ENCODE measurements at places on chromosomes 1 and 21. TPM values are rescaled to one million over a fixed set of nuclear protein-coding genes. Genes with fewer than 3 reads are reported as not detected.

DNA sequence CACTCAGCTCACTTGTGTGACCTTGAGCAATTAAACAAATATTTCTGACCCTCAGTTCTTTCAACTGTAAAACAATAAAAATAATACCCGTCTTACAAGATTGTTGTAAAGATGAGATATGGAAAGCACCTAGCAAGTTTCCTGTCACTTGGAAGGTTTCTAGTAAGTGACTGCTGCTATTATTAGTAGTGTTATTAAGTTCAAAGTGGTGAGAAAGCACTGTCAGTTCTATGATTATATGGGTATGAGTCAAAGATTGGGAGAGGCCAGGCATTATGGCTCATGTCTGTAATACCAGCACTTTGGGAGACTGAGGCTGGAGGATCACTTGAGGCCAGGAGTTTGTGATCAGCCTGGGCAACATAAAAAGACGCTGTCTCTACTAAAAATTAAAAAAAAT lies 145.4 kb downstream of the C1orf21 start:
- DNase-seq, result no peak

DNA sequence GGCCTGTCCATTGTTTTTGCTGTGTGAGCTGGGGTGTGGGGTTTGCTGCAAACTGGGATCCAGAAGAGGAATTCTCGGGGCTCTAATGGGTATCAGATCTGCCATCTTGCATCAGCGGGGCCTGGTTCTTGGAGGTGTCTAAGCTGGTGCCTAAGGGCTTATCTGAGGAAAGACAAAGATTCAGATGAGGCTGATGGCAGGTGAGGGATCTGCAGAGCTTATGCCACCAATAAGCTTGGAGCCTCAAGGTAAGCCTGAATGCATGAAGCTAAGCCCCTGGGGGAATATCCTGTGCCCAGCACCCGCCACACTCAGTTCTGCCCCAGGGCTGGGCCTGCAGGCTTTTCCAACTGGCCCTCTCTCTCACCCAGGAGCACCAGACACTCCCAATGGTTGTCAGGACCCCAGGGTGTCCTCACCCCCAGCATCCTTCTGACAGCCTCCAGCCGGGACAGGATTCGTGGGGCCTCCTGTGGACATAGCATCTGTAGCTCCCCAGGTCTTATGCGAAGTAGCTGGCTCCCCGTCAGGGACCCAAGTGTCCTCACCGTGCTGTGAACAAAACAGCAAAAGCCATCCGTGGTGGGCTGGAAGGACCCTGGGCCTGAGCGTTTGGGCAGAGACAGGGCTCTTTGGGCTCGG lies 9.5 kb upstream of the GSTM3 start:
- no peak for DNase-seq

DNA sequence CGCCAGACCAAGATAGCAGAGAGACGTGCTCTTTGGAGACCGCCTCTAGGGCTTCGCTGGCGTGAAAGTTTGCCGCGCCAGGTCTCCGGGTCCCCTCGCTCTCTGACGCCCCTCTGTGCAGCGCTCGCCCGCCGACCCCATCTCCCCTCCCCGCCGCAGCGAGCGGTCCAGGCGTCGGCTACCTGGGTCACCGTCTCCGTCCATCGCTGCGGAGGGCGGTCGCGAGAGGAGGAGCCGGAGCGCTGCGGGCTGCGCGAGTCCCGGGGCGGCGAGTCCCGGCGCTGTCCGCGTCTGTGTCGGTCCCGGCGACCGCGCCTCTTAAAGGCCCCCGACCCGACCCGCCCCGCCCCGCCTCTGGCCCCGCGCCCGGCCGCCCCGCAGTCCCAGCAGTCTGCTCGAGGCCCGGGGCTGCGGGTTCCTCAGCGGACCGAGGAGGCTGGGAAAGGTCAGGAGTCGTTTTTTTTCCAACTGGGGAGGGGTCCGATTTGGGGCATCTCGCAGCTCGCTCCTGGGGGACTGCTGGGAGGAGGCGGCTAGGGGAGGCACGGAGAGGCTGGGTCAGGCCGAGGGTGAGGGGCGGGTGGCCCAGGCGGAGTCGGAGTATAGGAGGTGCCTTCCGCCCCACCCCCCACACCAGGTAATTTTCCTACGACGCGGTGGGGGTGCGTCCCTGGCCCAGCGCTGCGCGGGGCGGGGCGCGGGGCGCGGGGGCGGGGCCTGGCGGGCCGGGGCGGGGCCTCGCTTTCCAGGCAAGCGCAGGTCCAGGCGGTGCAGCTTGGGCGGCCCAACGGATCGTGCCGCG lies at the start of the genes FBXO2 and FBXO44:
TSS of gene FBXO2 (minus strand) at position 293 of the 802 bp plus-strand sequence. CDS start at position 204, 89 bp downstream.
TSS of gene FBXO44 (plus strand) at position 741 of the 802 bp plus-strand sequence. CDS start 959 bp downstream, outside the sequence.
- DNase-seq, result no peak

TSPAN1 gene
- not detected for polyA plus RNA-seq

OR2T29 gene
- not detected for polyA plus RNA-seq

DNA sequence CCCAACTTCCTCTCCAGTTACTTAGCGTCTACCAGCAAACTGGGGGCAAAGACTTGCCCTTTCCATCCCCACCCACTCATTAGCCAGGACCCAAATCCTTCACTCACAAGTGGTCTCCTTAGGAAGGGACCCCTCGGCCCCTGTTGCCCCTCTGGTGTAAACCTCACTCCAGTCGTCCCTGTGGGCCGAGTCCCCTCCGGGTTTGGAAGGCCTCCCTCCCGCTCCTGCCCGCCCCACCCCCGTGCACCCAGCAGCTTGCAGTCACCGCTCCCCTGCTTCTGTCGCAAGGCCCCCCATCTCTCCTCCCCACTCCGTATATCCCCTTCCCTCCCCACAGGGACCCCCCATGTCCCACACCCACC lies 1.2 kb downstream of the EFHD2 start:
- no peak for DNase-seq

NIBAN1 gene
- polyA plus RNA-seq, result 30.3 TPM

DNA sequence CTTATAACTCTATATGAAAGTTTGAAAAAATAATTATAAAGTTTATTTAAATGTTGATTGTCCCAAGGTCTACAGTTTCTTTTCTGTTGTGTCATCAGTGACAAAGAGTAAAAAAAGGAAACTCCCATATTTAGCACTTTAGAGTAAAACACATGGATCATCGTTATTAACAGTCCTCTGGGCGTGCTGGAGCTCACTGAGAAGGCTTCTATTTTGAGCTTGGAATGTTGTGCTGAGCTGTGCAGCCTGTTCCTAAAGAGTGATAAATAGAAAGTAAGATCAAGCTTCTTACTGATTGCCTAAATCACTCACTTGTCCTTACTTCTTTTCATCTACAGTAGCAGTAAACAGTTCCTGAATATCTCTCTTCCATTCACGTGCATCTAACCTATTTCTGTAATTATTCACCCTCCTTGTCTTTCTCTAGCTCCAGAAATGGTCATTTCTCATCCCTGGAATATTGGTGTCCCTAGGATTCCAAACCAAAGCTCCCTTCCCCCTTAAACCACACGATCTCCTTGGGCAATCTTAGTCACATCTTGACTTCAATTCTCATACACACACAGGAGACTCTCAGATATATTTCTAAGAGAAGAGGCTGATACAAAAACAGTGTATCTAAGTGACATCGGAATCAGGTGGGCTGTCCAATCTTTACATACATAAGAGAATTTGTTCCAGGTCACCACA lies 11.9 kb downstream of the GBP5 start:
- DNase-seq, result no peak

- DNase-seq, result no peak
These were observed 114.8 kb upstream of the PAXBP1 start for GRCh38 chr21:32886339-32886738.

DNA sequence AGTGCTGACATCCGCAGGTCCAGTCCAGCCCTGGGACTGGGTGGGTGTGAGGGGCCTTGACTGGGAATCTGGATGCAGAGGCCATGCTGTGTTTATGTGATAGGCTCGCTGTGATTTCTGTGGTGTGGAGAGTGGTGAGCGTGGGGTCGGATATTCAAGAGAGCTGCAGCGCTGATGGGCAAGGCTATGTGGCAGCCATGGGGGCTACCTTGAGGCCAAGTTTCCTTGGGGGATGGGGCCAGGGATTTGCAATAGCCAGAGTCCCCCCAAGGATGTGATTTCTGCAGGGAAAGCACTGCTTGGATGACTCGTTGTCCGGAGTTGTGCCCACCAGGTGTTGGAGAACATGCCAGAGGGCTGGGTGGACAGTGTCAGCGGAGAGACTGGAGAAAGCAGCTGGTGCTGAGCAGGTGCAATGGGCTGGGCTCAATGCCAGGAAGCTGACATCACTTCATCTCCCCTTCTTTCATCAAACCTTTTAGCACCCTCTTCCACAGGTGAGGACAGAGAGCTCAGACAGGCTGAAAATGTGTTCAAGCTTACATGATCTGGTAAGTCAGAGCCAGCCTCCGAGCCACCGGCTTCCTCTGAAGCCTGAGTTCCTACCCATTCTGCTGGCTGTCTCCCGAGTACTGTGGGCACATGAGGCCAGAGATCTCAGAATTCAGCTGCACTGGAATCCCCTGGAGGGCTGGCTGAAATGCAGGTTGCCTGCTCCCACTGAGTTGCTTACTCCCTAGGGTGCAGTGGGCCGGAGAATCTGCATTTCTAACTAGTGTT lies 132.9 kb downstream of the RHOU start:
- no peak for DNase-seq

DNA sequence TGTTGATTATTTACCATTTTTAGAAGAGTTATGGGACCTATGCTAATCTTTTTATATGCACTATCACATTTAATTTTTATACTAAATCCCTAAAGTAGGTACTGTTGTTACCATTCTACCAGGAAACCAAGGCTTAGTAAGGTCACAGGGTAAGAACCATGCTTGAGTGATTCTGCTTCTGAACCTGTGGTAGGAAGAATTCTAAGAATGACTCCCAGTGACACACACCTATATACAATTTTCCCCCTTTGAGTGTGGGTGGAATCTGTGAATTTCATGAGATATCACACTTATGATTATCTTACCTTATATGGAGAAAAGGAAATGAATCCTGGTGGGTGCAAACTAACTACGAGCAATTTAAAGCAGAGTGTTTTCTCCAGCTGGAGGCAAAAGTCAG lies 391.0 kb downstream of the USH2A start:
- DNase-seq, result no peak

PGLYRP4 gene
- polyA plus RNA-seq, result not detected

GJC2 gene
- polyA plus RNA-seq, result 6.3 TPM

- DNase-seq, result no peak
These were observed at the start of gene ANGPTL7 for GRCh38 chr1:11188858-11189451. Gene ANGPTL7 (plus strand): TSS chr1:11189355. CDS start chr1:11189580, 225 bp downstream.

- DNase-seq, result no peak
These were observed 43.4 kb downstream of the RGS2 start for GRCh38 chr1:192852001-192852947.

GRCh38 chr21:46634966-46635323 lies 529 bp upstream of the PRMT2 start:
- peak; percentile 92 for DNase-seq

- DNase-seq, result no peak
These were observed at the start of gene S100A14 for GRCh38 chr1:153616144-153616916. Gene S100A14 (minus strand): TSS chr1:153616325. CDS start chr1:153615858, 467 bp downstream.

- DNase-seq, result peak; percentile 31
These were observed 285.0 kb downstream of the BRINP3 start for GRCh38 chr1:190192627-190193026.

DNA sequence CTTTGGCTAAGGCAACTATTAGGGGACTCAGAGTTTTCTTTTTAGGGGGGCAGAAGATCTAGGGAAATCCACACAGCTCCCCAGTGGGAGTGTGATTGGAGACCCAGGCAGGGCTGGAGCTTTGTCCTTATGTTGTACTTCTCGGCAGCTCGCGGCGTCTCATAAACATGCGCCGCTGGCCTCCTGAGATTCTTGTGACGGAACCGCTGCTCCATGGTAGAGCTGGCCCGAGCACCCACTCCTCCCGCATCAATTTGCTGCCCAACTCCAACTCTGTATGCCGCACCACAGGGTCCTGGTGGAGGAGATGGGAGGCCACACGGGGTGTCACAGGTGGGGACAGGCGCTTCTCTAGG lies 143.9 kb downstream of the GALNT2 start:
- DNase-seq, result no peak

- no peak for DNase-seq
These were observed 8.5 kb upstream of the GNB1 start for GRCh38 chr1:1899266-1899966.

- no peak for DNase-seq
These were observed 77.6 kb upstream of the SYT6 start for GRCh38 chr1:114231301-114231700.

DNA sequence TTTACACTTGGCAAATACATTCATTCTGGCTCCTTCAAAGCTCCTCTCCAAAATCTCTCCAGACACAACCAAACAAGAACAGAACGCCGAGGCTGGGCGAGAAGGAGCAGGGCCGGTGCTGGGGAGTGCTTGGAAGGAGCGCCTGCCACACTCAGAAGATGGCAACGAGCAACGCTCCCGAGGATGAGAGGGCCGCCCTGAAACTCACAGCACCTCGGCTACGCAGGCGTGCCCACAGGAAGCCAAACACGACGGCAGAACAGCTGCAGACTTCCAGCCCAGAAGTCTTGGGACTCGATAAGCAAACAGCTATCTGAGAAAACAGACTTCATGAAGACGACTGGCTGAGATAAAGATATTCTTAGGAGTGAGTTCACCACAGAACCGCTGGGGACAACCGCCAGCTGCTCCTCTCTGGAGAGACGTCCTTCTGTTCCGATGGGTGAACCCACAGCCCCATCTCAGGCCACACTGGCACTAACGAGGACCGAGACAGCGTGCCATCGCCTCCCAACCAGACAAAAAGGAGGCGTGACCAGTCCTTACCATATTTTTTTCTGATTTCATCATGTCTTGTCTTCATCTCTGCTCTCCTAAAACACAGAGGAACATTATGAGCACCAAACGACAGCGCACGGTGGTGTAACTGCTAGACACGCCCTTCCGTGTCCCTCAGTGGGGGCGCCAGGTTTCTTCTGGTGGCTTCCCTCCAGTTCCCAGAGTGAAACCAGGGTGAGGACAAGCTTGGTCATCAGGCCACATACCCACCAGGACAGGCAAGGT lies 18.6 kb downstream of the PTTG1IP start:
- DNase-seq, result no peak

OR14K1 gene
- polyA plus RNA-seq, result not detected

DNA sequence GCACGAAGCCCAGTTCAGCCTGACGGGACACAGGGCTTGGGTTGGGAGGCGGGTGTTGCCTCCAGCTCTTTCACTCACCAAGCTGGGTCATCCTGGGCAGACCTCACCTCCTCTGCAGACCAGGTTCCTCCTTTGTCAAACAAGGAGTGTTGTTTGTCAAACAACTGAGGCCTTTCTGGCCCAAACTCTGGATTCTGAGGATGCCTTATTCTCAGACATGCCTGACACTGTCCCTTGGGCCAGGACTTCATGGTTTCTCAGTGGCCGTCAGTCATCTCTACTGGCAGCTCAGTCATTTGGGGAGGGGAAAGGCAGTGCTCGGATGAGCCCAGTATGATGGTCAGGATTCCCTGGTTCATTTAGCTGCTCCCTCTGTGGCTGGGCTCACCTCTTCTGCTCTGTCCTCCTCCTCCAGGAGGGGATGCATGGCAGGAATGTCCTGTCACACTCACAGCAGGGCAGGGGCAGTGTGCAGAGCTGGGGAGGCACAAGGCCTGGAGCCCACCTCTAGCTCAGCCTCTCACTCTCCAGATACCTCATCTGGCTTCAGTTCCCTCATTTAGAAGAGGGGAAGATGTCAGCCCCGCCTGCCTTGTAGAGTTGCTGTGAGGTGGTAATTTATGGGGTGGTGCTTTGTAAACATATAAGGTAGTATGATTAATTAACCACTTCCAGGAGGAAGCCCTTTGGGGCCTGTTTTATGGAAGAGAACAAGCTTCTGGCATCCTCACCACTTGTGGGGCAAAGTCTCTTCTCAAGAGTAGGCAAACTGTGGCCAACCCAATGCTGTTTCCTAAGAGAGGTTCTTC lies 20.6 kb downstream of the SLC2A1 start:
- DNase-seq, result no peak

Data from muscle of arm (tissue), 14 donors.